NCI-H226 (cell line): ENCODE measurements at places on chromosomes 5 and 9.

- peak; percentile 97 for DNase-seq
Observed at GRCh38 chr9:82513242-82513751, 524.7 kb downstream of the SPATA31D1 start.

GRCh38 chr9:72187121-72187695 lies 38.0 kb downstream of the GDA start:
- DNase-seq = no peak

DNA sequence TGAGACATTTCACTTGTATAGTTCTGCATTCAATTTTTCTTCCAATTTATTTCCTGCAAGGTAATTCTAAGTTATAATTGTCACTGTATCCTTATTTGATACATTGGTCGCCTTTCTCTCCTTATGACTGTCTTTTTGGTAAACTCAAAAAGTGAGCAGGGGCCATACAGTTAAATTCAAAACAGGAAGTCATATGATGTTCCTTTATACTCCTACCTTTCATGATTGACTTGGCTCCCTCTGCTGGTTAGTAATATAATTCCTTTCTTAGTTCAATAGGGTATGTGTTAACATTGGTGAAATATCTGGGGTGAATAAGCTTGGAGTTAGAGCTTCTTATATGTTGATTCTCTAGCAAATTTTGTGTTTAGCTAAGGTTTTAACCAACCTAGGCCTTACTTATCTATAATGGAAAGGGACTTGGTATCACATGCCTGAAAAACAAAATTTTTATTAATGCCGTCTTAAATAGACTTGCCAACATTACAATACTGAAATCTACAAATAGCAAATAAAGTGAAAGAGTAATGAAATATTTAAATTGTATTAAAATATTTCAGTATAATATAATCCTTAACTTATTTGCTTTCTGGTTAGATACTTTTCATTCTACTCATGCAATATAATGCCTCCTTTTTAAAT lies 6.0 kb upstream of the NIPBL start:
- DNase-seq = peak; percentile 56

GRCh38 chr9:93236541-93237206 lies 52.7 kb downstream of the WNK2 start:
- DNase-seq = no peak

DNA sequence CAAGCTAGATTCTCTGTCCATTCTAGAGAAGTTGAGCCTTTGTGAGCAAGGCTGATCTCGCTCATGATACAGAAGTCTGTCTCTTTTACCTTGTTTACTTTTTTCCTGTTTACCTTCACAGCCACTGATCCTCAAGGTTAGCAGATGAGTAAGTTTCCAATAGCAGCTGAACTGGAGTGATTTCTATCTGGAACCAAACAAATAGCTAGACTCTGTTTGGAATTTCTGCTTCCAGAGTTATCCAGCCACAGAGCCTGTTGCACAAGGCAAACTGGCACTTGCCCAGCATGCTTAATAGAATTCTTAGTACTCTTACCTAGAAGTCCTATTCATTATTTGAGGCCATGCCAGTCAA lies 12.8 kb upstream of the PANK3 start:
- peak; percentile 64 for DNase-seq

DNA sequence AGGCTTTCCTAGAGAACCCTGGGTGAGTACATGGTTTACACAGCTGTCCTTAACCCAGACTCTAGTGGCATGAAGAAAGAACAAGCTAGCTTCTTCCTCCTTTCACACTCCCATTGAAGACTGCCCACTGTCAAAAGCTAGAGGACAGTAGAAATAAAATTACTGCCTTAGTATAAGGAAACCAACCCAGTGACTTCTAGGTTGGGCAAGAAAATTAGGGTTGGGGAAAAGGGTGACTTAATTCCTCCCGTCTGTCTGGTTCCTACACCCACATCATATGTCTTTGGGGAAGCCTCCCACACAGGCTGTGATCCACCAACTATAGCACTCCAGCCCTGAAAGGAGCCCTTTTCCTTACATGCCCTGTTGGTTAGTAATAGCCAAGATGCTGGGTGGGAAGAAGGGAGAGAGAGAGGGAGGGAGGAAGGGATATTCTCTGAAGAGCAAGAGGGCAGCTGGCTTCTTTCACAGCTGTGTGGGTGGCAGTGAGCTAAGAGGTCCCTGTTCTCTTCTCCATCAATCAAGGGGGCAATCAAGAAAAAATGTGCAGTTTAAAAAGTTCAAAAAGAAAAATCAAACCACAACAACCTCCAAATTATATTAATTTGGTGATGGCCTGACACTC lies 21.7 kb downstream of the HBEGF start:
- peak; percentile 85 for DNase-seq

DNA sequence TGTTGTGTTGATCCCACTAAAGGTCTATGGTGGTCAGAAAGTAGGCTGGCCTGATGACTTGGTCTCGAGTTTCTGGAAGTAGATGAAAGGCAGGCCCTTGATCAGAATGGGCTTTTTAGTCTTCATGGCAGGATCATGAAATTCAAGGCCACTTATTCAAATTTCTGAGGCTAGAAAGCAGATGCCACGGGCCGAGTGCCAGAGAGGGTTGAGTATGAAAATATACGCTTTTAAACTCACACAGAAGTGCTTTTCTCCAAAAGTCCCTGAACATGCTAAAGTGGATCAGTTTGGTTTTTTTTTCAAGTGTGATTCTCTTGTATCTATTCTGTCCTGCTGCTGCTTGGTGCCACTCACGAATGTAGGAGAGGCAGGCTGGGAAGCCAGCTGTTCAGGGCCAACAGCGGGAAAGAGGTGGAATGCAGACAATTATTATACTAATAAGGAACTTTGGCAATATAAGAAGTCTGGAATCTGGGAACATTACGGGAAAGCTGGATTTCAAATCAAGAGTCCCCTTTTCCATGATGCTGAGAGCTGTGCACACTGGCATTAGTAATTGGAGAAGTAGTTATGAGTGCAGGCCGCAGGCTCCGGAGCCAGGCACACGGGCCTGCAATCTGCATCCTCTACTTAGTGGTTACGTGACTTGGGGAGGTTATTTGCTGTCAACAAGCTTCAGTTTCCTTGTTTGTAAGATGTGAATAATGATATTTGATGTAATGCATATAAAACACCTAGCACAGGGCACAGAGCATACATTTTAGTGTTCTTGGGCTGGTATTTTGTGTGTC lies 95.8 kb downstream of the LMNB1 start:
- no peak for DNase-seq

GRCh38 chr9:6495466-6495865 lies 82.5 kb downstream of the UHRF2 start:
- no peak for DNase-seq

DNA sequence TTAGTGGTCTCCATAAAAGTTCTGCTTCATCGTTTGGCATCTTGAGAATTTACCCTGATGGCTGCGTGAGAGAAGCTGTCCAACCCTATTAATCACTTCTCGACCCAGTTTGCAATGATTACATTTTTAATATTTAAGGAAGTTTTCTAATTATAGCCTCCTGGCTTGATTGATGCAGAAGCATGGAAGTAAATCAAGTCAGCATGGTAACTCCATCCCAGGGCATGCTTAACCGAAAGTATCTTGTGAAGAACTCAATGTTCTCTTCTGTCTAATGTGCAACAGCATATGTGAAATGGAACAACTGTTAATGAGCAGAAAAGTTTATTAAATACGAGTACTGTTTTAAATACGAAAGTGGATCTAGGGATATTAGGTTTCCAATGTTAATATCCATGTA lies 278.9 kb upstream of the CD180 start:
- no peak for DNase-seq

GRCh38 chr5:98957307-98957706 lies 28.5 kb upstream of the CHD1 start:
- DNase-seq = no peak

DNA sequence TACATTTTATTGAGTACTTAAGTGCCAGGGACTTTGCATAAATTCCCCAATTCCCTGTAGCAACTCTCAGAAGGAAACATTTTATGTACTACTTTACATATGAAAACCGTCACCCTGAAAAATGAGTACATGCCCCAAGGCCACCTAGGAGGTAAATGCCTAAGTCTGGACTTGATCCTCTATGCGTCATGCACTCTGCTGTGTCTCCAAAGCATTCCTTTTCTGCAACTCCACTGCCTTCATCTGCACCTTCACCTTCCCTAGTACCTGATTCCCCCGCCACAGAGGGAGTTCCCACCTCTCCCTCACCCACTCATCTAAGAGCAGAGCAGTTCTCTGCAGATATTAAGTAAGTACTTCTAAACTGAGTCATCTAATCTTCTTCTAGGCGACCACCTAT lies 75.2 kb upstream of the HRH2 start:
- DNase-seq = no peak

DNA sequence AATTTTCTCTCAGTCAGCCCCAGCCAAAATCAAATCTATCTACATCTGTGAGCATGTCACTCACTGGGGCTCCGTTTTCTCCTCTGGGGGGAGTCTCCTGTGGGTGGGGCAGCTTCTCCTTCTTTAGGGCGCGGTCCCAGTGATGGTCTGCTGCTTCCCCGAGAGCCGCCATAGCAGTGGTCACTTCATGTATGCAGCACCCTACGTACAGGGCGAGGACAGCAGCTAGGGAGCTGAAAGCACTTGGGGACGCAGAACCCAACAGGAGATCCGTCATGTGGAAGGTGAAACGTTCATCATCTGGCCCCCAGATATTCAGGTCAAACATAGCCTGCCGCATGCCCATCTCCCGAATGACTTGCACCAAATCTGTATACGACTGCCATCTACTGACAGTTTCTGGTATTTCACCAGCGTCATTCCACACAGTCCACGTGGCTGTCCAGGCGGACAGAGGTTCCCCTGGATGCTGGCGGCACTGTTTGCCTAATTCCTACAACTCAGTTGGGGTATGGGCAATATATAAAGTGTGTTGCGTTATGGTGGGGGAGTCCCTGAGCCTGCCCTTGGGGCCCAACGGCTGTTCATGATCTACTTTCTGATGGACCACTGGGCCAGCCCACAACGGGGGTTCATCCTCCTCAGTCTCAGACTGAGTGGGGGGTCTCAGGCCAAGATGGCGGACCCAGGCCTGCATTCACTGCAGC lies 795.0 kb downstream of the EFNA5 start:
- DNase-seq = no peak
